Activated CD4-positive, alpha-beta memory T cell treated with anti-CD3 and anti-CD28 coated beads, Interleukin-2, amount 10 ng/mL, durations not matched to agents 7 days and 5 days (primary cell): ENCODE measurements at places on chromosomes 16 and 17. TPM values are rescaled to one million over a fixed set of nuclear protein-coding genes. Genes with fewer than 3 reads are reported as not detected.

DNA sequence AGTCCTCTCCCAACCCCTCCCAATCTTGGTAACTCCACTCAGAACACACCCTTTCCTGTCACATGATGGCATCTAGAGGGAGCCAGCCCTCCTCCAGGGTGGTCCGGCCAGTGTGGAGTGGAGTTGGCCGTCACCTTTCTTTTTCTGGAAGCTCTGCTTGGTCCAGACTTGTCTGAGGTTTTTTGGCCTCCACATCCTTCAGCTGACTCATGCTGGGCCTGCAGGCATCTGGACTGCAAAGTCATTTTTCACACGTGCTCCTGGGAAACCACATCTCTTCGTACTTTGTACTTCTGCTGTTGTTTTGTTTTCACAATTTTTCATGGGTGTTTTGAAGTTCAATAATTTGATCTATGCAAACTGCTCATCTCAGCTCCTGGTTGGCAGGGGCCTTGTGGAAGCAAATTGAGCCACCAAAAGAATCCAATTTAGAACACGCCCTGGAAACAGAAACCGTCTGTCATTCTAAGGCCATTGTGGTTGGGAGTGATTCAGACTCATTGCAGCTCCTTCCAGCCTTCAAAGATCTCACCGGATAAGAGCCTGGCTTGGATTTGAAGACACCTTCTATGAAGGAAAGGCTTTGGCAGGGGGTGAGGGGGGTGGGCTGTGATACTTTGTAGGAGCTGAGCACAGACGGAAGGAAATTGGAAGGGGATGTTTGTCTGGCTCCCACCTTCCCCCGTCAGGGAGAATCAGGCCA, 42.4 kb upstream of the NF1 start:
- H3K4me3 ChIP-seq, result no peak overlapping the region
- H3K36me3 ChIP-seq, result no peaks in the 10 kb centered on the region
- H3K27me3 ChIP-seq, result no peaks in the 10 kb centered on the region
- peak; percentile 26 for DNase-seq

DNA sequence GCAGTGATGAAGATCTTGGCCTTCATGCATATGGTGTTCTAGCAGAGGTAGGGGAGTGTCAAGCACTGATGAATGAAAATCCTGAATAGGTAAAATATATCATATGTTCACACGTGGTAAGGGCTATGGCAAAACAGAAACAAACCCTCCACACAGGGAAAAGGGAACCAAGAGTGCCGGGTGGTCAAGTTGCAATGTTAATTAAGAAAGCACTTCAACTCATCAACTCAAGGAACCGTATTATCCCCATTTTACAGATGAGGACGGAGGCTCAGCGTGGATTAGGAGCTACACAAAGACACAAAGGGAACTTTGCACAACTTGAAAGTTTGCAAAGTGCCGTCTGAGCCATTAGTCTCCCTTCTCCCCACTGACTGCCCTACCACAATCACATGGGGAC, 28.1 kb upstream of the MEOX1 start:
- no peaks in the 10 kb centered on the region for H3K36me3 ChIP-seq
- no peak overlapping the region for H3K27ac ChIP-seq
- H3K4me3 ChIP-seq, result no peak overlapping the region

- no peaks in the 10 kb centered on the region for H3K36me3 ChIP-seq
- H3K27me3 ChIP-seq, result no peaks in the 10 kb centered on the region
- no peak for DNase-seq
- no peak overlapping the region for H3K4me3 ChIP-seq
- no peaks in the 10 kb centered on the region for H3K4me1 ChIP-seq
Measured at GRCh38 chr16:9567666-9568065, 476.2 kb downstream of the HAPSTR1 start.

GRCh38 chr17:67879662-67880061, 54.4 kb downstream of the BPTF start:
- H3K36me3 ChIP-seq, result peaks cover 31% of the 10 kb centered on the region
- H3K4me3 ChIP-seq, result no peak overlapping the region
- no peaks in the 10 kb centered on the region for H3K27me3 ChIP-seq
- H3K4me1 ChIP-seq, result peaks cover 4% of the 10 kb centered on the region

- no peak overlapping the region for H3K27ac ChIP-seq
- DNase-seq, result no peak
- H3K4me1 ChIP-seq, result peaks cover 8% of the 10 kb centered on the region
- no peaks in the 10 kb centered on the region for H3K36me3 ChIP-seq
- peaks cover 11% of the 10 kb centered on the region for H3K27me3 ChIP-seq
Measured at GRCh38 chr17:1180958-1181752, 1.4 kb upstream of the ABR start.

DNA sequence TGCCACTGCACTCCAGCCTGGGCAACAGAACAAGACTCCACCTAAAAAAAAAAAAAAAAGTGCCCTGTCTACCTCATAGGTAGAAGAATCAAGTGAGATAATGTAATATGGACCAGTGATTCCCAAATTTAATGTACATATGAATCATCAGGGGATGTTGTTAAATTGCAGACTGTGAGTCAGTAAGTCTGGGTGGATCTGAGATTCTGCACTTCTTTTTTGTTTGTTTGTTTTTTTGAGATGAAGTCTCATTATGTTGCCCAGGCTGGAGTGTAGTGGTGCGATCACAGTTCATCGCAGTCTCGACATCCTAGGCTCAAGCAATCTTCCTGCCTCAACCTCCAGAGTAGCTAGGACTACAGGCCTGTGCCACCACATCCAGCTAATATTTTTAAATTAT, 31.6 kb downstream of the HOXB1 start:
- no peak overlapping the region for H3K27ac ChIP-seq
- DNase-seq, result no peak
- peaks cover 44% of the 10 kb centered on the region for H3K27me3 ChIP-seq
- peaks cover 3% of the 10 kb centered on the region for H3K4me1 ChIP-seq

GRCh38 chr17:65533056-65533745, 28.2 kb downstream of the AXIN2 start:
- H3K4me1 ChIP-seq, result no peaks in the 10 kb centered on the region
- H3K36me3 ChIP-seq, result peaks cover 9% of the 10 kb centered on the region
- DNase-seq, result no peak
- H3K4me3 ChIP-seq, result no peak overlapping the region
- H3K27ac ChIP-seq, result no peak overlapping the region

DNA sequence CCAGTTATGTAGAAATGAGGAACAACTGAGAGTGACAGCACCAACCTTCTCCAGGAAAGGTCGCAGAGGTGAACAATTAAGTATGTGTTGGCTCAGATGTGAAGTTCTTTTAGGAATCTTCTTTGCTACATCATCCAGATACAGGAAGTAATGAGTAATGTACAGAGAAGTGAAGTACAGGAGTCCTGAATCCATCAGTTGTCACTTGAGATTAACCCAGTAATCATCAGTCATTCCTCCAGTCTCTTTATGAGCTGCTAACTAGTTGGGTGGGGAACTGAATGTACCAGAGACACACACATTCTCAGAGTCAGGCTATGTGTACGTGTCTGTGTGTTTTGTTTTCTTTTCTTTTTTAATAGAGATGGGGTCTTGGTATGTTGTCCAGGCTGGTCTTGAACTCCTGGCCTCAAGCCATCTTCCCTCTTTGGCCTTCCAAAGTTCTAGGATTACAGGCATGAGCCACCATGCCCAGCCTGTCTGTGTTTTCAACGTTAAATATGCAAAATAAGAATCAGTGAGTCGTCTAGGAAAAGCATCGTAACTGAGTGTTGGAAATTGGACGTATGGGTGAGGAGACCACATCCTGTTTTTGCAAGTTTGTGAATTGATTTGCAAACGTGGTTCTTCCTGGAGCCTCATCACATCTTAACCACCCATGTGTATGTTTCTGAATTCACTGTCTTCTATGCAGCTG, 19.9 kb downstream of the ZNF200 start:
- H3K4me3 ChIP-seq, result peak overlapping the region; percentile 35
- H3K36me3 ChIP-seq, result peaks cover 52% of the 10 kb centered on the region
- H3K27ac ChIP-seq, result peak overlapping the region; percentile 99
- H3K4me1 ChIP-seq, result peaks cover 35% of the 10 kb centered on the region

DNA sequence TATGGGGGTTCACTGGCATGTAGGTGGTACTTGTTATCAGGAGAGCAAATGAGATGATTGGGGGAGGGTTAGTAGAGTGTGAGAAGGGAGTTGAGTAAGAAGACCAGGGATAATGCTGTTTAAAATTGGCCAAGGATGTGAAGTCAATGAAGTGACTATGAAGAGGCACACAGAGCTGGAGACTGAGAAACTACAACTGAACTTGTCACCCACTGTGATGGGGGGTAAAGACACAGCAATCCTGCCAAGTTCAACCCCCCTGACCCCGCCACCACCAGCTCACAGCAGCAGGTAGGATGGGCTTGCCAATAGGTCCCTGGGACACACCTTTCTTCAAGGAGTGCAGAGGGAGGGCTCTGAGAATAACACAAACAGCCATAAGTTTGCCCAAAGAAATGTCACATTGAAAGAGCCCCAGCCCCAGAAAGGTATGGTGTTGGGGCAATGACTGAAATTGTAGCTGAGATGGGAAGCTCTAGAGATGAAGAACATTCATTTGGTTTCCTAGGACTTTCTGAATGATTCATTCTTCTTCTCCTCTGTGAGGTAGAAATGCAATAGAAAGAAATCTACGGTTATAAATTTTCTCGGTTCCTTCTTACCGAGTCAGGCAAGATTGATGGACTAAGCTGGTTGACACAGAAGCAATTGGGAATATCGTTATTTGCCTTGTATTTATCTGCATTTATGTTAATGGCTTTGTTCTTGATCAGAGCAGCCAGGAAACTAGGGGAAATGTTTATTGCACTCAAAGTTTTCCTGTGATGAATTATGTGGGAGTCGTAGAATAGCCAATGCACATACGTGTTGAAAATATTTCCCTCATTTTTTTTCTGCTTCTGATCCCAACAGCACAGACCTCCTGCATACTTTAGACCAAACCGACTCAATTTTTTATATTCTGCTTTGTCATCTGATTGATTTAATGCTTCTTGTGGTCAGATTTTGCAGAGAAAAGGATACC, 595.2 kb upstream of the CDH11 start:
- no peaks in the 10 kb centered on the region for H3K36me3 ChIP-seq
- DNase-seq, result no peak
- H3K27me3 ChIP-seq, result no peaks in the 10 kb centered on the region
- no peak overlapping the region for H3K4me3 ChIP-seq
- no peaks in the 10 kb centered on the region for H3K4me1 ChIP-seq
- H3K27ac ChIP-seq, result no peak overlapping the region

GRCh38 chr17:74097450-74098135, 105.9 kb upstream of the RPL38 start:
- H3K4me3 ChIP-seq, result no peak overlapping the region
- H3K27ac ChIP-seq, result no peak overlapping the region
- DNase-seq, result no peak
- H3K36me3 ChIP-seq, result no peaks in the 10 kb centered on the region

GRCh38 chr17:8949061-8949661, 16.3 kb downstream of the PIK3R5 start:
- no peaks in the 10 kb centered on the region for H3K27me3 ChIP-seq
- peaks cover 72% of the 10 kb centered on the region for H3K36me3 ChIP-seq
- DNase-seq, result no peak
- H3K27ac ChIP-seq, result peak overlapping the region; percentile 77

DNA sequence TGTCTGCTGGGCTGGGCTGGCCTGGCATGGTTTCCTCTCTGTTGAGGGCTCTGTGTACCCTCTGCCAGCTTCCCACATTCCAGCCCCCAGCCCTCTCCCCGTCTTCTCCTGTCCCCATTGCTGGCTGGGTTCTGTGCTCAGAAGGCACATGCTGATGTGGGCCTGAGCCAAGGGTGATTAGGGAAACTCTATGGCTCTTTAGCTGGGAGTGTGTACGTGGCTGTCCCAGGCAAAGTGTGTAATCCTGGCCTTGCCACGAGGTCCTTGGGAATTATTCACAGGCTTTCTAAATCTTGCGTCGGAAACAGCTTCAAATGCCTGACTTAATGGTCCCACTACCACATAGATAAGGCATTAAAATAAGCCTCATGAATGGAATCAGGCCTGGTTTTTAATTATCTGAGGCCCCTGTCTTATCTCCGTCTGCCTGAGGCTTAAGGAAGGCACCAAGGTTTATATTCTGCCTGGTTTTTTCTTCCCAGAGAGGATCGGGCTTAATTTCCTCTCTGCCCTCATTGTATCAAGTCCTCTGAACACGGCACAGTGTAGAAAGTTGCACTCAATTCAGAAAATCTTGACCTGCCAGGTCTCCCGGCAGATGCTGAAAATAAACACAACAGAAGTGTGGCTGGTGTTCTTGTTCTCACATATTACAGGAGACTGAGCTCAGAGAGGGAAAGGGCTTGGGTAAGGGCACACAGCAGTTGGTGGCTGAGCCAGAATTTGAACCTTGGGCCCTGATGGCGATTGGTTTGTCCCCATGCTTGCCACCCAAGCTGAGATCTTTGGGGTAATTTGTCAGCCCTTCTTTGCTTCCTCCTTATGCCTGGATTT, 52.9 kb upstream of the LGALS9 start:
- peaks cover 2% of the 10 kb centered on the region for H3K36me3 ChIP-seq
- H3K27me3 ChIP-seq, result no peaks in the 10 kb centered on the region
- H3K4me1 ChIP-seq, result peaks cover 73% of the 10 kb centered on the region
- H3K4me3 ChIP-seq, result no peak overlapping the region
- peak overlapping the region; percentile 67 for H3K27ac ChIP-seq

DNA sequence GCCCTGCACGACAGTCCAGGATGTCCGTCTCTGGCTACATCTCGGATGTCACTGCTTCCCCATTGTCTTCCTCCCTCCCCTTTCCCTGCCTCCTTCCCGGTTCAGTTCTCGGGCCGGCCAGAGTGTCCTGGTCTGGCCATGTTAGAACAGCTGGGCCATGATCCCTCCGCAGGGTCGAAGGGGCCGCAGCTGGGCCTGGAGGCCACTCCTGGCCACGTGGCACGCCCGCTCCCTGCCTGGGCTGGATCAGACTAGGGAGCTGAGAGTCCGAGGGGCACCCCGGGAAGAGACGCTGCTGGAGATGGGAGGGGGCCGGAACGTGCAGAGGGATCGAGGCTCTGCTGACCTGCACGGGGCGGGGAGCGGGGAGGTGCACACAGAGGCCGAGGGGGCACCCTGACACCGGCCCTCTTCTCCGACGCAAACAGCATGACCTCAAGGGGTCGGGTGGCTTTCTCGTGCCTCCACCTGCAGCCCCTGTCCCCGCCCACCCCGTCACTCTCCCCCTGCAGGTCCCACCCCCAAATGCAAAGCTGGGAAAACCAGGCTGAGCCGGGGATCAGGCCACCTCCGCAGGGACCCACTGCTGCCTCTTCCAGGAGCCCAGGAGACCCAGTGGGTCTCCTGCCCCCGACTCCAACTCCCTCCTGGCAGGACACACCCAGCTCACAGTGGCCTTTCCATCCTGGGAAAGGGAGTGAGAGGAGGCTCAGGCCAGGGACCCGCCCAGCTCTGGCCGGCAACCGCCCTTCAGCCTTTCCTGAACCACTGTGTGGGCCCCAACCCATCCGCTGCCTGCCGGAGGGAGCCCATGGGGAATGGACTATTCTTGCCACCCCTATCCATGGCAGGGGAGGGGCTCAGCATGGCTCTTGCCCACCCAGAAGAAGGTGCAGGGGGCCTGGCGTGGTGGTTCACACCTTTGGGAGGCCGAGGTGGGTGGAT, 38.5 kb downstream of the CTU2 start:
- peaks cover 44% of the 10 kb centered on the region for H3K4me1 ChIP-seq
- H3K36me3 ChIP-seq, result peaks cover 8% of the 10 kb centered on the region
- DNase-seq, result no peak
- H3K27me3 ChIP-seq, result no peaks in the 10 kb centered on the region
- no peak overlapping the region for H3K4me3 ChIP-seq
- no peak overlapping the region for H3K27ac ChIP-seq

Gene NPIPA3
- not detected for total RNA-seq

Gene FOXL1
- total RNA-seq, result not detected

Gene RAB37
- 56.1 TPM for total RNA-seq
